ENCODE measurements at places on chromosomes 5 and 9.
A peak's percentile ranks its signal among the peaks of the same experiment; 100 is the strongest.

DNA sequence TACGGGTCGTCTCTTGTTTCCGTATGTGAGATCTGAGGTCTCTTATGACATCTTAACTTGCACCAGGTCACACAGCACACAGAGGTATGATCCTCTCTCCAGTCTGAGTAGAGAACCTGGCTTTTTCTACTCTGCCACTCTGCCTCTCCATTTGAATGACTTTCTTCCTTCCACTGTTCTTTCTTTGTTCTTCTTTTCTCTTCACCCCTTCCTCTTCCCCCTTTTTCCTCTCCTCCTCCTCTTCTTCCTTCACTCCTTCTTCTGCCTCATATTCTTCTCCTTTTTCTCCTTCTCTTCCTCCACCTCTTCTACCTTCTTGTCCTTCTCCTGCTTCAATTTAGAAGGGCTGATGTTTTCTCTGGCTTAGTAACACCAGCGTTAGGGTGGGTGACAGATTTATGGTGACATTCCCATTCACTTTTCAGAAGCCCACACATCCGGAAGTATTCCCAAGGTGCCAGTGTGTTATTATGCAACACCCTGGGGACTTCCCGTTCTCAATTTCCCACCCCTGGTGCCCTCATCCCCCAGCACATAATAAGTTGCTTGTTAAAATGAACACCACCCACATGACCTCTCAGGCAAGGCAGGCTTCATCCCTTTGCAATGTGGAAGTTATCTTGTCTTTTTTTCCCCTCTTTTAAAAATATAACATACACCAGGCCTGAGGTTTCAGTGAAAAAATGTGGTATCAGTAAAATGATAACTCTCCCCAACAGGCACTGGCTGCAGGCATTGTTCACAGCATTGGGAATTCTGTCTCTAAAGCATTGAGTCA lies 122.0 kb downstream of the PAPPA start:
- DNase-seq, result no peak

- no peak for DNase-seq
These were observed at the start of gene CCL19 for GRCh38 chr9:34690983-34691935. CCL19 (minus strand) TSS chr9:34691276; CDS start chr9:34691139, 137 bp downstream.

DNA sequence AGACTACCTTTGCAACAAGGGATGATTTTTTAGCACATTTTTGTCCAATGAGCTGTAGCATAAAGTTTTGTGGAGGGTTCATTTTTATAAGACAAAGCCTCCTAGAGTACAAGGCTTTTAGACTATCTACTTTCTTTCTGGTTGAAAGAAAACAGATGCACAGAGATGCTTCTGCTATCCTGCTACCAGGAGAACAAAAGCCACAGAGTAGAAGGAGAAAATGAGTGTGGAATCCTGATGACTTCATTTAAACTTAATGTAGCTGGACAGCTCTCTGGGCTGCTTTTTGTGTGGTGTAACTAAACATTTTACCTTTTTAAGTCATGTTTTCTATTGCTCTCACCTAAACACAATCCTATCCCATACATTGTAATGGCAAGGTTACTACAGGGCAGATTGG lies 1009.4 kb downstream of the TLE1 start:
- DNase-seq, result no peak

DNA sequence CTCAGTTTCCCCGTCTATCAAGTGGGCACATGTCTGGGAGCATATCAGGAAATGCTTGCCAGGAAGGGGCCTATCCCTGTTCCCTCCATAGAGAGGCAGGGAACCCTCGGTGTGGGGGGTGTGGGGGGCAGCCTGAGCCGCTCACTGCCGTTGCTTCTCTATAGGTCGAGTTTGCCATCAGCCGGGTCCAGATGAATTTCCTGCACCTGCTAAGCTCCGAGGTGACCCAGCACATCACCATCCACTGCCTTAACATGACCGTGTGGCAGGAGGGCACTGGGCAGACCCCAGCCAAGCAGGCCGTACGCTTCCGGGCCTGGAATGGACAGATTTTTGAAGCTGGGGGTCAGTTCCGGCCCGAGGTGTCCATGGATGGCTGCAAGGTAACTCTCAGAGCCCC lies 13.8 kb upstream of the ORM1 start:
- DNase-seq, result no peak

- DNase-seq, result peak; percentile 63
These were observed 1.3 kb upstream of the ERBIN start for GRCh38 chr5:65925044-65925600.

DNA sequence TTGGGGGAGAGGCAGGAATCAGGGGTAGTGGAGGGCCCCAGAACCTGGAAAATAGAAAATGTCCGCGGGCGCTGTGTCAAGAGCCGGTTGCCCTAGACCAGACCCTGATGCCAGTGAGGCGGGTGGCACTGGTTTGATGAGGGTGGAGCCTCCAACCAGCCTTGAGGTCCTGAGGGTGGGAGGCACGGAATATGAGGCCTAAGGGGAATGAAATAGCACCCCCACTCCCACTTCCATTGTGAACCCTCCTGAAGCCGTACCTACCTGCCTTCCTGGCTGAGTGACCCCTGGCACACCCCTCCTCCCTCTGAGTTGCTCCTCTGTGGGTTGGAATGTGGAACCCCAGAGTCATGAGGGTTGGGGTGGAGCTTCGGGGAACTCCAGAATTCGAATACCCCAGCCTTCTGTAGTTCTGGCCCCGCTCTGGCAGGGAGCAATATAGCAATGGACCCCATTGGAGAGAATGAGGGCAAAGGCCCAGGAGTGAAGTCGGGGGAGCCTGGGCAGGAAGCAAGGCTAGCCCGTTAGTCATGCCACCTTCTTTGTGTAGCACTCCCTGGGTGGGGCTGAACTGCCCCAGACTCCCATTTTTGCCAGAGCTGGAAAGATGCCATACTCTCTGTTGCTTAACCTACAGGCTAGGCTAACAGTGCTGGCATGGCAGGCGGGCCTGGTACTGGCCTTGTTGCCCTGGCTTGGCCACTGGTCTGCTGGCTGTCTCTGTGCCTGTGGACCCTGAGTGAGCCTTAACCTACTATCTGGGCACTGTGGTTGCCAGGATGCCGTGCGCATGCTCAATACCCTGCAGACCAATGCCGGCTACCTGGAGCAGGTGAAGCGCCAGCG lies 1.0 kb downstream of the FPGS start:
- DNase-seq, result no peak

GRCh38 chr5:103425686-103426454 lies 136.7 kb downstream of the NUDT12 start:
- no peak for DNase-seq

GRCh38 chr9:124197177-124198095 lies 60.3 kb upstream of the NEK6 start:
- DNase-seq, result no peak

GRCh38 chr9:6986141-6986815 lies 228.5 kb downstream of the KDM4C start:
- no peak for DNase-seq

GRCh38 chr9:103802068-103802467 lies 292.0 kb upstream of the SMC2 start:
- DNase-seq, result no peak

DNA sequence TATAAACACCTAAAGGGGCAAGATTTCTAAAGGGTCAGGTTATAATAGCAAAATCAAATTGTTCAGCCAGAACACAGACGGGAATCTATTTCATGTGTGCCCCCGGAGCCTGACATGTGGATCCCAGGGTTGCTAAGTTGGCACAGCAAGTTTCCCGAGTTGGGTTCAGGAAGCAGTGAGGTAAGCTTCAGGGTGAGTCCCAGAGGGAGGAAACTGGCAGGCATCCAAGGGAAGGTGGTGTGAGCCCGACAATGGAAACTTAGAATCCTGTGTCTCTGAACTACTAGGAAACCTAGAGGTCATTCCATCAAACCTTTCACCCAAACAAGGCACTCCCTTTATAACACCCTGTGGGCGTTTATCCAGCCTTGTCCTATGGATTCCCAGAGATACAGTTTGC lies 98.4 kb downstream of the ADRB2 start:
- DNase-seq, result no peak

DNA sequence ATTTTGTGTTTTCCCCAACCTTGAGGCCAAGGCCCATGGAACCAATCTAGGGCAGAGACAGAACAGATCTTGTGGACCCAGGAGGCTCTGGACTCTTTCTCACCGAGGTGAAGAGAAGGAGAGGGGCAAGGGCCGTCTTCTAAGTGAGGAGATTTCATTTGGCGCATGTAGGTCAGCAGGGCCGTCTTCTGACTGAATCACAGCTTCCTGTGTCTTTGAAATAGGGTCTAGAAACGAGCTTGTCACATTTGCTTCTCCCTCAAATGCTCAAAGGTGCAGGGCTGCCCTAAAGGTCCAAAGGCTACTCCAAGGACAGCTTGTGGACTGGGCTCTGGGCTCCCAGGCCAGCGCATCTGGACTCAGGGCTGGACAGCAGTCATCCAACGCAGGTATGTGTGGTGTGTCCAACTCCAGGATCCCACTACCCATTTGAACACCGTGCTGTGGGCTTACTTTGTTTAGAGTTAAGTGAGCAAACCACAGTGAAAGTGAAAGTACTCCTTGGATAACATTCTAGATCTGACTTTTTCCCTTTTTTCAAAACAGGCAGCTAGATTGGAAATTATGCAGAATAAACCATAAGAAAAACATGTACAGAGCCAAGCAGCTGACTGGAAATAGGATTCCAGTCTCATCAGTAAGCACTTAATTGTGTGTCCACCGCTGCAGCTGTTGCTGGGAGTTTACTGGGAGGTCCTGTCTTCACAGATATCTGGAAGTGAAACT lies 357.0 kb downstream of the GADD45G start:
- no peak for DNase-seq

DNA sequence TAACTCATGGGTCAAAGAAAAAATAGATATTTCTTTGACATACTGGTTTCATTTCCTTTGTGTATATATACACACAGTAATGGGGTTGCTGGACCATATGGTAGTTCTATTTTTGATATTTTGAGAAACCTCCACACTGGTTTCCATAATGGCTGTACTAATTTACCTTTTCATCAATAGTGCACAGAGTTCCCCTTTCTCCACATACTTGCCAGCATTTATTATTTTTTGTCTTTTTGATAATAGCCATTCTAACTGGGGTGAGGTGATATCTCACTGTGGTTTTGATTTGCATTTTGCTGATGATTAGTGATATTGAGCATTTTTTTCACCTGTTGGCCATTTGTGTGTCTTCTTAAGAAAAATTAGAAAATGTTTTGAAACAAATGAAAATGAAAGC lies 78.4 kb upstream of the CKMT2 start:
- DNase-seq, result no peak

DNA sequence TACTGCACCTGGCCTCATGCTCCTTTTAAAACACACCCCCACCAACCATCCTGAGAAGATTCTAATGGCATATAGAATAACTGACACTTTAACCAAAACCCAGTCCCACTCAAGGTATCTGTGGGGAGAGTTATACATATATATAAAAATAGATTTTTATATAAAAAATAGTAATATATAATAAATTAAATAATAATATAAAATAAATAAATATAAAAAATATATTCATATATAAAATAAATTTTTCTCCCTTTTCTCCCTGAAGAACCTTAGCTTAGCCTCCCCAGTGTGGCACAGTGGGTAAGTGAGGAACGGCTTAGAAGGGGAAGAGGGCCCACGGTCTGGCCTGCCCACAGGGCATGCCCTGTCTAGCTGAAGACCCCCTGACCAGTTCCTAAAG lies 51.1 kb upstream of the SSBP2 start:
- no peak for DNase-seq

GRCh38 chr9:90822866-90823265 lies 21.2 kb downstream of the SYK start:
- no peak for DNase-seq

- no peak for DNase-seq
These were observed 81.3 kb upstream of the ERCC6L2 start for GRCh38 chr9:95793924-95794828.

GRCh38 chr5:160679567-160680309 lies 172.3 kb downstream of the ATP10B start:
- no peak for DNase-seq

- no peak for DNase-seq
These were observed 303.9 kb downstream of the TRIM32 start for GRCh38 chr9:116991051-116991450.

DNA sequence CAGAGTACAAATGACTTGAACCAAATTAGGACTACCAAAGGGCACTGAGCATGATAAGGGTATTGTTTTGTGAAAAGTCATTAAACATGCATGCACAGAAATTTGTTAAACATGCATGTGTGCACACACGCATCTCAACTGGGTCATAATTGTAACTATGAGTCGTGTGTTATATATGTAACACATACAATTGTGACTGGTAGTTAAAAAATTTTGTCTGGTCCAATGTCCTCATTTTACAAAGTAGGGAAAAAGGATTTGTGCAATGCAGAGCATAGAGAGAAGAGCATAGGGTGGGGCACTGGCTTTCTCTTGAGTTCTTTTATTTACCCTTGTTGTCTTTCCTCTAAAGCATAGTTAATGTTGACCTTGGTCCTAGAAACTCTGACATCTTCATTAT lies 19.3 kb upstream of the IGFBPL1 start:
- no peak for DNase-seq

DNA sequence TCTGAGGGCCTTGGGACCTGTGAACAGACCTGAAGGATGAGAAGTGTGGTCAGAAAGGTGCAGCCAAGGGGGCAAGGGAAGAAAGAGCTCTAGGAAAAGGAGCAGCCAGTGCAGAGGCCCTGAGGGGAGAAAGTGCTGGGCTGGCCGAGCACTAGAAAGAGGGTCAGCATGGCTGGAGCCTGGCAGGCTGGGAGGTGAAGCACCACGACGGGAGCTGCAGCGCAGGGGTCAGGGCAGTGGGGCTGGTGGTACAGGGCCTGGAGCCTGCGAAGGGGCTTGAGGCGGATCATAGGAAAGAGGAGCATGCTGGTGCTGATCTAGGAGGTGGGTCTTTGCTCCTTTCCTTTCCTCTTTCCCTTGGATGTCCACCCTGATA lies 9.1 kb upstream of the SYNPO start:
- no peak for DNase-seq

DNA sequence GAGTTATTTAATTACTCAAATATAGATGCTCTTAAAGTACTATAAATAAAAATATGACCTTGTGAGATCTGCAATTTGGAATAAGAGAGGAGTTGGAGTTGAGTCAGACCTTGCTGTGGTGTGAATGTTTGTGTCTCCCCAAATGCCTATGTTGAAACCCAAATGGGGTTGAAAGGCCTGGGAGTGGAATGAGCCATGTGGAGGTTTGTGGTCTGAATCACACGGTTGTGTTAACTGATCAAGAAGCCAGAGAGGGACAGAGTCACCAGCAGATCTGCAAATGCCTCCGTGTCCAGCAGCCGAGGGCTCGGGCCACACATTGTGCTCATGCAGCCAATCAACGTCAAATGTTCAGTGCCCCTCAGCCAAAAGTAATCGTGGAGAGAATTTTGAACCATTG lies 404.4 kb downstream of the ICE1 start:
- no peak for DNase-seq

GRCh38 chr9:134518004-134518606 lies 123.5 kb upstream of the COL5A1 start:
- no peak for DNase-seq

Data from T-cell (primary cell).